ENCODE measurements at places on chromosomes 1 and 21.
A peak's percentile ranks its signal among the peaks of the same experiment; 100 is the strongest.

DNA sequence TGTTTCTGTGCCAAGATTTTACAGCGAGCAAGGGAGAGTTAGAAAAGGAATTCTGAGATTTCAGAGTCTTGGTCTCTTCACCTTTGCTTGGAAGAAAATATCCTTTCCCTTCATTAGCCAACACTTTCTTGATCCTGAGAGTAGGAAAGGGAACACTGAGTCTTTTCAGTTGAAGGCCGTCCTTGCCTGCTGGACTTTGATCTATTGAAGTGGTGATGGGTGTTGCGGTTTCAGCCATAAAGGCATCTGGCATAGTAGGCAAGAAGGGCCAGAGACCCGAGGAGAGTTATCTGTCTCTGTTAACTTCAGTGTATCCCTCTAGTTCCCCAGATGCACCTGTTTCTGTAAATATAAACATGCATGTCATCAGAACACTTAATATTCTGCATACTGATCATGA is 9.7 kb downstream of the SELE start:
- DNase-seq, result no peak

- no peak for DNase-seq
Measured at GRCh38 chr1:219293410-219293809, 119.7 kb downstream of the LYPLAL1 start.

GRCh38 chr1:18415448-18416027 is 65.2 kb upstream of the KLHDC7A start:
- no peak for DNase-seq

DNA sequence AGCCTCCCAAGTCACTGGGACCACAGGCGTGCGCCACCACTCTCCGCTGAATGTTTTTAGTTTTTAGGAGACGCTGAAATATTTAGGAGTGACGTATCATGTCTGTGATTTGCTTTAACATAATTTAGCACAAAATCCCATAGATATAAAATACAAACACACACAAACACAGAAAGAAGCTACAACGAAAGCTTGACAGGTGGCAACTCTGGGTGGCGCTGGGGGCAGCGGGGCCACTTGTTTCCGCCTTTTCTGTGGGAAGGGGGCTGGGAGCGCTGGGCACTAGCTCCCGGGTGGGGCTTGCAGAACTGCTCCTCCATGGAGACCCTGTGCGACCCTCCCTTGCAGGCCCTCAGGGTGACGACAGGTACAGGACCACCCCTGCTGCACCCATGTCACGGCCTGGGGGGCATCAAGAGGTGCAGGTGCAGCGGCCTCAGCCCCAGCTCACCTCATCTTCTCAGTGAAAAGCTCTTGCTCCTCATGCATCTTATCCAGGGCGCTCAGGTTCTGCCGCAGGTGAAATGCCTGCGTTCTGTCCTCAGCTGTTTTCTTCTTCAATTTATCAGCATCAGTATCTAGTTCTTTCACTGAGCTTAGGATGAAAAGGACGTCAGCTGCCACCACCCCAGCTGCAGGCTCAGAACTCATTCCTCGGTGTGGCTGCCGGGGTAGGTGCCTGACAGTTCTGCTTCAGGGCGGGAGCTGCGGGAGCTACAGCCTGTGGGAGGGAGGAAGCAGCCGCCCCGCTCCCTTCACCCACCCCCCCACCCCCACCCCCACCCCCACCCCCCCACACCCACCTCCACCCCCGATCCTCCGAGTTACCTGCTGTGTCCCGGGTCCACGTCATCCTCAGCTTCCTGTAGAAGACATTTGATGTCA is 15.3 kb downstream of the CFAP74 start:
- no peak for DNase-seq

GRCh38 chr1:179141592-179142251 is 59.9 kb downstream of the TOR3A start:
- DNase-seq, result no peak

DNA sequence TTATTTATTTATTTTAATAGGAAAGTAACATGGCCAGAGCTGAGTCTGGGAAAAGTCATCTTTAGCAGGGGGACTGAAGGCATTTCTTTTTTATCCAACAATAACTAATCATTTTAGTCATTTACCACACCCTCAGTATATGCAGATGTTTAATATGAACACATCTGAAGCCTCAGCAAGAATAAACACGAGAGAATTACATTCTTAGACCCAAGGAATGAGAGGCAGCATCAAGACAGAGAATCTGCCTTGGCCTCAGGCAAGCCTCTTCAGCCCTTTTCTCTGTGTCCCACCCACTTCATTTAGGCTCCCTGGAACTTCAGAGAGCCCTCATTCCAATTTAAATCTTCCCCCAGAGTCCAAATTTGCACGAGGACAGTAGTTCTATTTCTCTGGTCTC is 17.0 kb upstream of the IGSF3 start:
- DNase-seq, result no peak

DNA sequence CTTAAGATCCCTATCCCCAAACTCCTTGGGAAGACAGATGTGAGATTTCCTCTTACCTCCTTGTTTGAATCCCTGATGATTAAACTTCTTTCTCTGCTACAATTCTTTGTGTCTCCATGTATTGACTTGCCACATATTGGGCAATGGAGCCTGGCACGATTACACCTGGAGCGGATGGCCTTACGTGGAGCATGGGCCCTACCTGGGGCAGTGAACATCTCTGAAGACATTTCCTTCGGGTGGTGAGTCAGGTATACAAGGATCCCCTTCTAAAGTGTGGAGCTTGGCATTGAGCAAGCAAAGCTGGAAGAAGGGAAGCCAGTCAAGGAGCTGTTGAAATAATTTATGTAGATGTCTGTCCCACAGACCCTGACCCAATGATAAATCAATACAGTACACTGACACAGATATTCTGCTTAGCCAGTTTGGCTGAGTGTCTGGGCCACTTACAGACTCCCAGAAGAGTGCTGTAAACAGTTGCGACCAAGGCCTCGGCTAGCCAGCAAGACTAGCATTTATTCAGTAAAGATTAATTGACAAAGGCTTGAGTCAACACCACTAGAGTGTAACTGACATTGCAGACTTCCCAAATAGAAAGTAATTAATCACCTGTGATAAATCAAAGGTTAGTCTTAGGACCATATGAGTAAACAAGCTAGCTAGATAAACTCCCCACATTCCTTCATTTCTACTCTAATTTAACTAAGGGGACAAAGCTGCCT is 83.1 kb upstream of the KCNK1 start:
- DNase-seq, result no peak

- no peak for DNase-seq
Measured at GRCh38 chr1:195332102-195332501, 1276.1 kb downstream of the KCNT2 start.

GRCh38 chr1:71233645-71234044 is 152.8 kb upstream of the ZRANB2 start:
- no peak for DNase-seq

DNA sequence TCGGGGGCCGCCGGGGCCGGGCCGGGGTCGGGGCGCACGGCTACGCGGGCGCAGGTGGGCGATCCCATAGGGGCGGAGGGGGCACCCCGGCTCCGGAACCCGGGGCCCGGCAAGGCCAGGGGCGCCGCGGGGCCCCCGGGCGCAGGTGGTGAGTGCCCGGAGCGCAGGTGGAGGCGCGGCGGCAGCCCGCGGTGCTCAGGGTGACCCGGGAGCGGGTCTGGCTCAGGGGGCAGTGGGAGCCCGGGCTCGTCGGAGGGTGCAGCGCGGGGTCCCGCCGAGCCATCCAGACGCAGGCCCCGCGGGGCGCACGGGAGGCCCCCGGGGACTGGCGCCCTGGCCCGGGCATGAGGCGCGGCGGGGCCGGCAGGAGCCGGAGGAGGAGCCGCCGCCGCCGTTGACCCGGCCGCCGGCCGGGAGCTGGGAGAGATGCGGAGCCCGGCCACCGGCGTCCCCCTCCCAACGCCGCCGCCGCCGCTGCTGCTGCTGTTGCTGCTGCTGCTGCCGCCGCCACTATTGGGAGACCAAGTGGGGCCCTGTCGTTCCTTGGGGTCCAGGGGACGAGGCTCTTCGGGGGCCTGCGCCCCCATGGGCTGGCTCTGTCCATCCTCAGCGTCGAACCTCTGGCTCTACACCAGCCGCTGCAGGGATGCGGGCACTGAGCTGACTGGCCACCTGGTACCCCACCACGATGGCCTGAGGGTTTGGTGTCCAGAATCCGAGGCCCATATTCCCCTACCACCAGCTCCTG is 489 bp downstream of the CELSR2 start:
- peak; percentile 23 for DNase-seq

DNA sequence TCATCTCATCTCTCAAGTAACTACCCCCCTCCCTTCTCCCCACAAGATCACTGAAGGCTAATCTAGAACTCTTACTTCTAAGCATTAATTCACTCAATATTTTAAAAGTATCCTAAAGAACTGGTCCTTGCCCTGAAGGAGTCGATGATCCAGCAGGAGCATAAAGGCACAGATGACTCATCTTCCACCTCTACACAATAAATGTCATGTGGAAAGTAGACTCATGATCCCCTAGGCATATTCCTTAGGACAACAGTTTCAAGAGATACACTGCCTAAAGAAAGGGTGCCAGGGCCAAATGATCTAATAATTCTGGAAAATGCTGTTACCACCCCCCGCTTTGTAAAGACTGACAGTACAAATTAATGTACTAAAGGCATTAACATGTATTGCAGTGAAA is 85.8 kb upstream of the DIRAS3 start:
- no peak for DNase-seq

DNA sequence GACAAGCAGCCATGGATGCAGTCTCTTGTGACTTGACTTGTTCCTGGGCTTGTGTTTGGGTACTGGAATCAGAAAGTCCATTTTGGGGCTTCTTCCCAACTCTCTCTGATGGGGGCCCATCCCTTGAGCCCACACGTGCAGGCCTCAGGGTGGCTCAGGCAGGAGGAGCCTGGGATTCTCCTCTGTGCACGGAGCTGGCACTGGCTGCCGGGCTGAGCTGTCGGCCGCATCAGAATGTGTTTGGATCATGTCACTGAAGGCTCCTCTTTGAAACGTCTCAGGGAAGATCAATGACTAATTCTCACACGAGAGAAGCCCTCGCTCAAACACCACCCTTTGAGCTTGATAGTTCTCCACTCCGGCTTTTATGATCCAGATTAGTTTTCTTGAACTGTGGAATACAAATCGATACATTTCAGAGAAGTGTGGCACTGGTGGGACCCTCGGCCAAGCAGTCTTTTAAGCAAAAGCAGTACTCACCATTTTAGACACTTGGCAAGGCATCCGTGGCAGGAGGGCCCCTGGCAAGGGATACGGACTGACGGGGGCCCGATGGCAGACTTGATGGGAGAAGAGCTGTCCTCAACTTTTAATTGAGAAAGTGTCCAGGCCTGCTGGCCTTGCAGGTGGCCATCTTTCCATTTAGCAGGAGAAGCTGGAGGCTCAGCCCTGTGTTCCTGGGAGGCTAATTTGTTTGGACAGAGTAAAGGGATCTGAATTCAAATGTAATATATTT is 220.7 kb upstream of the C1orf174 start:
- DNase-seq, result no peak

- no peak for DNase-seq
Measured at GRCh38 chr1:95415146-95415545, 181.1 kb downstream of the RWDD3 start.

GRCh38 chr1:212754193-212754592 is 37.4 kb downstream of the NSL1 start:
- no peak for DNase-seq

DNA sequence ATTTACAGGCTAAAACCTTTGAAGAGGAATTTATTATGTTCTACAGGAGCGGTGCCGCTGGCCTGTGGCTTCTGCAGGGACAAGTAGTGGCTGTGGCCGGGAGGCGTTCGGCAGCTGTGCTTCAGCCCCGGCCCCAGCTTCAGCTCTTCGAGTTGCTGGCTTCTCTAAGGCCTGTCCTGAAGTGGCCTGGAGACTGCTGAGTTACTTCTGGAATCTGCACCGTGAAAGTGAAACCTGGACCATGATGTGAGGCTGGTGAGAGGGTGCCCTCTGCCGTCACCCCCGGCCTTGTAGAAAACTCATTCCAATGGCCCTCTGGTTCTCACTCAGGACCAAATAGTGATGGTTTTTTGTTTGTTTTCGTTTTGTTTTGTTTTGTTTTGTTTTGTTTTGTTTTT is 48.1 kb downstream of the PRKCZ start:
- no peak for DNase-seq

DNA sequence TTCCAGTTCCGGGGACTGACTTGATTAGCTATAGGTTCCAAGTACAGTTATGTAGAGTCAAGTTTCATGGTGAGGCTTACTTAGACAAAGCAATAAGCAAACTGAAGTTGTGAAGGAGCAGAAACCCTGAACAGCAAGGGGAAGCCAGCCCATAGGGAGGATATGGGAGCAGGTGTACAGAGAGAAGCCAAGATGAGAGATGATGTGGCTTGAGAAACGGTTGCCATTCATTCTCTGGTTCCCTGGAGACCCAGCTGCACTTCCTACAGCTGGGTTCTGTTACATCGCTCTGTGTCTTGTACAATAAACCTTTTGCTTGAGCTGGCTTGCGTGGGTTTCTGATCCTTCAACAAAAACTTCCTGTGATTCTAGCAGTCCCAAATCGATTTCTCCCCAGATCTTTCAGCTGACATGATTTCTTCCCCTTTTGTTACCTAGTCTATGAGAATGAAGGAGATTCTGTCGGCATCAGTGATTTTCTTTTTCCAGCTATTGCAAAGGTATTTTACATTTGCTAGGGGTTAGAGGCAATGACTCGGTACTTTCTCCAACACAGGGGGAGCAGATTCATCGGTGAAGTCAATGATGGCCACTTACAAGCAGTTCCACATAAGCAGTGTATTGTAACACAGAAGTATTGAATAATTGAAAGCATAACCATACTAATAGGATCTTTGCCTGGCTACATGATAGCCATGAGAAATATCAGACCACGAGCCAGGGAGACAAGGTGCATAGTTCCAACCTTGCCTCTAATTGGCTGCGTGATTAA is 67.3 kb downstream of the URB2 start:
- DNase-seq, result peak; percentile 74

DNA sequence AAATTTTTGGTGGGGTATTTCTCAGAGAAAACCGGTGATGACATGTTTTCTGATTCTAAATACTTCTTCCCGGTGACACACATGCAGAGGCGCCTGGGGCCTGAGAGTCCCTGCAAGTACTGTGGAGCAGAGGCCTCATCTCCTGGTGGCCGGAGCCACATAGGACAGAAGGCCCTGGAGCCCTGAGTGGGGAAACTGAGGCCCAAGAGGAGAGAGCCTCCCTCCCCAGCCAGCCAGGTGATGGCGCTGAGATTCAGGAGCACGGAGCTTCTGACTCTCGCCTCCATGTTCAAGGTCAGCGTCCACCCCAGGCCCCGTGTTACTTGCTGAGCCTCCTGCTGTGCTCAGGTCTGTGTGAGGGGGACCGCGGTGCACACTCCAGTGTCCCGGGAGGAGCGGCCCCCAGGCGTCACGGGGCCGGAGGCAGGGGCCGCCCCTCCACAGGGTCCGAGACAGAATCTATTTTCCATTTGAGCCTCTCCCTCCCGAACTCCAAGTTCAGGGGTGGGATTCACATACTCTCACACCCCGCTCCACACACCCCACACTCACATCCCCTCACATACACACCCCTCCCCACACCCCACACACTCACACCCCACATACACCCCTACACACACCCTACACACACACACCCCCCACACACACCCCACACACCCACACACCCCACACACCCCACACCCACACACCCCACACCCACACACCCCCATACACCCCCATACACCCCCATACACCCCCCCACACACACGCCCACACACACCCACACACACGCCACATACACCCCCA is 43.8 kb downstream of the SLX9 start:
- DNase-seq, result no peak

- DNase-seq, result no peak
Measured at GRCh38 chr21:38833117-38833516, 27.4 kb downstream of the ETS2 start.

- DNase-seq, result no peak
Measured at GRCh38 chr1:47948126-47948525, 49.1 kb downstream of the TRABD2B start.

GRCh38 chr1:61604261-61604660 is 120.7 kb downstream of the TM2D1 start:
- DNase-seq, result no peak

Measured in femur (tissue), 1 donor.